ENCODE measurements at places on chromosomes 6 and 20.
A peak's percentile ranks its signal among the peaks of the same experiment; 100 is the strongest.

DNA sequence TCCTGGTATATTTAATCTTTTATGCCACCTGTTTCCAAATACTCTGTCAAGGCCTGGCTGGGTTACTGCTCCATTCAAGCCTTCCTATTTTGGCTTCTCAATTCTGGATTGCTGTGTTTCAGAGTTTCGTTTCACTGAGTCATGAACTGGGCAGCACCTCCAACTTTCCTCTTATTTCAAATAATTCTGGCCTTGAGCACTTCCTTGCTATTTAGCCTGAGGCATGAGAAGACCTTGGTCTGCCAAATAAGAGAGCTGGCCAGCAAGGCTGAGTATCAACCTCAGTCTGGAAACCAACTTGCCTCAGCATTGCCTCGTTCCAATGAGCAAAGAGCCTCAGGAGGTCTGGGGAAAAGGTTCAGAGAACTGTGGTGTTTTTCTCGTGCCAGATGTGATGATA is 66.6 kb downstream of the TNFAIP3 start:
- DNase-seq: no peak

- DNase-seq: no peak
These were observed 598 bp downstream of the TMEM239 start for GRCh38 chr20:2816583-2817340.

DNA sequence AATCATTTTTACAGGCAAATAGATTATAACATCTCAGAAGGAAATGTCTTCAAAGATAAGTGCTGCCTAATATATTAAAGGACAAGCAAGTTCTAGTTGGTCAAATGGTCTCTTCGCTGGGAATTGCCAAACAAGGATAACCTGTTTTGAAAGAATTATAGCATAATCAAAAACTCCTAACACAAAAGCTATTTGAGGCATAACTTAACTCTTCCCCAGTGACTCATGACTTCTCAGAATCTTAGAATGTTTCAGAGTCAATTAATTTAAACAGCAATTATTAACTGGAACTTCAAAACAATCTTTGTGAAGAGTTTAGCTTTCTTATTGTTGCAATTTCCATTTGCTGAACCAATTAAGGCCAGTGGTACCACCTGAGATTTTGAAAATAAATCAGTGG is 126.6 kb downstream of the MTFR2 start:
- no peak for DNase-seq

- DNase-seq: no peak
These were observed 73.0 kb upstream of the PTCHD4 start for GRCh38 chr6:48183811-48184605.

DNA sequence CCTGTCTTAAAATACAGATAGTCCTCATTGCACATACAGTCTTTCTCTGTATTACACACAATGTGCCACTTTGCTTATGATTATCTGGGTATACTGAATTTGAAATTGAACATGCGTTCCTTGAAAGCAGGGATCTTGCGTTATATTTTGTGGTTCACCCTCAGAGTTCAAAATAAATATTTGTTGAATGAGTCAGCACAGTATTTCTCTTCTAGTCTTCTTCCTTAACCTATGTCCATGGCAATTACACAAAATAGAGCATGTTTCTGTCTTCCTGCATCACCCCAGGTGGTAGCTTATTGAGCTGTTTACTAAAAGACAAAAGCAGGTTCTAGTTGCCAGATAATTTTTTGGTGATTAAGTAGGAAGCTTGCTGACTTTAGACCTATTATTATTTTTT is 272.9 kb upstream of the FERMT1 start:
- peak; percentile 27 for DNase-seq

- no peak for DNase-seq
These were observed 1958.5 kb upstream of the DEFB115 start for GRCh38 chr20:29298759-29299613.

- no peak for DNase-seq
These were observed 73.9 kb downstream of the GFOD1 start for GRCh38 chr6:13413466-13413862.

DNA sequence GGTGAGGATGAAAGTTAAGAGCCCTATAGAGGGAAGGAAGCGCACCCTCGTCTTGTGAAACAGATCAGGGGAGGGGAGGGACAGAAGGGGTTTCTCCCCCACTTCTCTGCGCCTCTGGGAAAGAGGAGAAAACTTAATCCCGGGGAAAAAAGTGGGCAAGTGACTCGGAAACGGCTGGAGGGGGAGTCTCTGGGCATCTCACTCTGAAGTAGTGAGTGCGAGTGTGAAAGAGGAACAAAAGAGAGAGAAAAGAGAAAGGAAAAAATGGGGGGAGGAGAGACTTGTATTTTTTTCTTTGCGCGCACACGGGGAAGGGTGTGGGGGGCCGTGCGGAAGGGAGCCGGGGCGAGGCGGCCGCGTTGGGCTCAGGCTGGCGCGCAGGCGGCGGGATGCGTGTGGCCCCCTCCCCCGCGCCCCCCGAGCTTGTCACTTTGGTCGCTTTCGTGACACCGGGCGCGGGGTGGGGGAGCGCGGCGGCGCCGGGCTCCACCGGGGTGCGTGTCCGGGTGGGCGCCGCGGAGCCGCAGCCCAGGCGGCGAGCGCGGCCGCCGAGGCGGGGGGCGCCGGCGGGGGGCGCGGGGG is 454 bp downstream of the L3MBTL3 start:
- no peak for DNase-seq

GRCh38 chr6:131222773-131223172 is 87.5 kb downstream of the AKAP7 start:
- no peak for DNase-seq
